ENCODE measurements at places on chromosomes 16 and 17.

DNA sequence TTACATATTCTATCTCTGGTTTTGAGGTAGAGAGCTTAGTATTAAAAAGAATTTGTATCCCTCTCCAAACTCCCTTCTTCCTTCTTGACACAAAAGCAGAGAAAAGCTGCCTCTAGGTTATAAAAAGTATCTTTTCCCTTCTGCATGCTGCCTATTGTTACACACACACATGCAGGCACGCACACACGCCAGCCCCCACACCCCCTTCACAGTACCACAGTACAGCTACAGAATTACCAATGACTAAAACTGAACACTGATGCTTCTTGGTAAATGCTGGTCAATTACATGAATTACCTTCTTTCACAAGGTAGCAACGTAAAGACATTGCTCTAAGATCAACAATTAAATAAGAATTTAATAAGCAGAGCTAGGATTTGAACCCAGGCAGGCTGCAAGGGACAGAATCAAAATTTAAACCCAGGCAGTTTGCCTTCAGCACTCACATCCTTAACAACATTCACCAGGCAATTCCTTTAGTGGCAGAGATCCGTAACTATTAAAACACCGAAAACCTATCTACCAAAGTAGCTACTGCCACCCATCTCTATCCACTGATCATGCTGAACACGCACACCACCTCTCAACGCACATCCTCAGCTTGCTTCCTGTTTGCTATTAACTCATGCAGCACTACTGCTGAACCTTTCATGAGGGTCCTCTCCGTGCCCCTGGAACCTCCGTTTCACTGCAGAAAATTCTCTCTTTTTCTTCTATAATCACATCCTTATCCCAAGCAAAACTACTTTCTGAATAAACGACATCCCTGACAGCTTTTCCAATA is 37.8 kb downstream of the YWHAE start:
- no peak for DNase-seq

GRCh38 chr16:66524601-66525164 is 25.2 kb downstream of the TK2 start:
- DNase-seq: no peak

GRCh38 chr16:30478766-30479478 is 6.4 kb downstream of the ITGAL start:
- no peak for DNase-seq

DNA sequence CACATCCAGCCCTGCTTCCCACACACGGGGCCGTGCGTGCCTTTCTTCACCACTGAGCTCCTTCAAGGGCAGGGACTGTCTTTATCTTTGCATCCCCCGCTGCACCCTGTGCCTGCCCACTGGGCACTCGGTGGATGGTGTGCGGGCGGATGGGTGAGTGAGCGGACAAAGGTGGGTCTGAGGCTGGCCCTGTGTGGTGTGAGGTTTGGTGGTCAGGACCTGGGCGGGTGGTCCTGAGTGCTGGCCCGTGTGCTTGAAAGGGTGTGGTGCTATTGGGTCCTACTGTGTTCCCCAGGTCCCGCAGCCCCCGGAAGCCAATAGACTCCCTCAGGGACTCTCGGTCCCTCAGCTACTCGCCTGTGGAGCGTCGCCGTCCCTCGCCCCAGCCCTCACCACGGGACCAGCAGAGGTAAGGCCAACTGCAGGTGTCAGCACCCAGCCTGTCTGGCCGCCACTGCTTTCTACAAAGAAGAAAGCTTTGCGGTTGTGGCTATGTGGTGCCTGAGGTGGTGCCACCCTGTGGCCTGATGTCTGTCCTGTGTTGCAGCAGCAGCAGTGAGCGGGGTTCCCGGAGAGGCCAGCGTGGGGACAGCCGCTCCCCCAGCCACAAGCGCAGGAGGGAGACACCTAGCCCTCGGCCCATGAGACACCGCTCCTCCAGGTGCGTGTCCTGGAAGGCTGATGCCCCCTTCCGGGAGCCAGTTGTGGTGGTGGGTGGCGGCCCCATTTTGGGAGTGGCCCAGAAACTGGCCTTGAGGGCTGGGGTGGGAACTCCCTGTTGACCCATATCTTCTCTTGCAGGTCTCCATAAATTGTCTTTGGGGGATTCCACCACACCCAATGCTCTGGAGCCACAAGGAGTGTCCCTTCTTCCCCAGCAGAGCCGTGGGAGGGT is 6.8 kb downstream of the ELOB start:
- no peak for DNase-seq

- no peak for DNase-seq
Observed at GRCh38 chr17:49342575-49342936, 19.5 kb downstream of the ZNF652 start.

- no peak for DNase-seq
Observed at GRCh38 chr17:57946798-57947358, 8.3 kb downstream of the CUEDC1 start.
